ENCODE measurements at places on chromosomes 3 and 15.

DNA sequence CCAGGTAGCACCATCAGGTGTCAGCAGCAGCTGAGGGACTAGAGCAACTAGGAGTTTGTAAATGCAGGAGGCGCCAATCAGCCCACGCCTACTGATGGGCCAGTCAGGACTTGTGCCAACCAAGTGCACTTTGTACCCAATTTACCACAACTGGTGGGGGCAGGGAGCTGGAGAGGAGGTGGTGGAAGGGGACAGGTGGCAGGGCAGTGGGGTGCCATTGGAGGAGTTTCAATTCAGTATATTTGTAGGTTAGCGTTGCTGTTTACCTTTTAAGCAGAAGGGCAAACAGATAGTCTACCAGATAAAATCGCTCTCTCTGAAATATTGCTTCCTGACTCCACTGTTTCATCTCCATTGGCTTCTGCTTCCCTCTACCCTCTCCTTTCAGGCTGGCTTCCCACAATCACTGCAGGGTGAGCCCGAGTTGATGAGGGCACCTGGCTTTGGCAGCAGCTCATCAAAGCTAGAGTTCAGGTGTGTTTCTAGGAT is 75.7 kb downstream of the TRIM69 start:
- DNase-seq: no peak

DNA sequence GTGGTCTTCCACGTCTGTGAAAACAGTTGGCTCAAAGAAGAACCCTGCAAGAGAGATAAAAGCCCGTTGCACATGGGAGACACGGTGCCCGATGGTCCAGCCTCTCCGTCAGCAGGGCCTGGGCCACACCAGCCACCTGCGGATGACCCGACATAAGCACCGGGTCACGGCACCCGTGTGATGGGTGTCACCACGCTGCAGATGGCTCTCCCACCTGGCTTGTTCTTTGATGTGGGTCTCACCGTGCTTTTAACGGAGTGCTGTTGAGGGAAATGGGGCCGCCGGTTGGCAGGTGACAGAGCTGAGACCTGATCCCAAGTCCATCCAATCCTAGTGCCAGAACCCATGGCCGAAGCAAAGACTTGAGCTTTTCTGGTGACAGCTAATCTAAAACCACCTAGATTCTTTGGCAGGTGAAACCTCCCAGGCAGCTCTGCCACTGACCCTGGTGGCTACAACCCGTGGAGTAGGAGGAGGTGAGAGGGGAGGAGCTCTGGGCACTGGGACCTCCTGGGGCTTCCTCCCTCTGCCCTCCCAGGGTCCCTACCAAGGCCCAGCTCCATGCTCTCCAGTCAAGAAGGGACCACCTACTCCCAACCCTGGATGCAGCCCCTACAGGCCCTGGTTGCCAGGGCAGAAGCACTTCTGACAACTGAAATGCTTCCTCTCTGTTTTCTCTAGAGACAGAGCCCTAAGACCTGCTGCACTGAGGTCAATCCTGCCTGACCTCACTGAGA is 23.4 kb upstream of the SLC41A3 start:
- DNase-seq: no peak

GRCh38 chr3:151987893-151988292 is 114.5 kb downstream of the SUCNR1 start:
- no peak for DNase-seq

GRCh38 chr15:92083190-92083589 is 229.7 kb downstream of the SLCO3A1 start:
- DNase-seq: no peak

- DNase-seq: no peak
These were observed 62.0 kb downstream of the SUCNR1 start for GRCh38 chr3:151935446-151935845.

- no peak for DNase-seq
These were observed 101.8 kb downstream of the ST8SIA2 start for GRCh38 chr15:92495446-92495845.

- no peak for DNase-seq
These were observed 113.2 kb downstream of the DNAJB8 start for GRCh38 chr3:128353361-128353965.

- DNase-seq: no peak
These were observed 14.4 kb upstream of the CDC25A start for GRCh38 chr3:48202632-48203031.

DNA sequence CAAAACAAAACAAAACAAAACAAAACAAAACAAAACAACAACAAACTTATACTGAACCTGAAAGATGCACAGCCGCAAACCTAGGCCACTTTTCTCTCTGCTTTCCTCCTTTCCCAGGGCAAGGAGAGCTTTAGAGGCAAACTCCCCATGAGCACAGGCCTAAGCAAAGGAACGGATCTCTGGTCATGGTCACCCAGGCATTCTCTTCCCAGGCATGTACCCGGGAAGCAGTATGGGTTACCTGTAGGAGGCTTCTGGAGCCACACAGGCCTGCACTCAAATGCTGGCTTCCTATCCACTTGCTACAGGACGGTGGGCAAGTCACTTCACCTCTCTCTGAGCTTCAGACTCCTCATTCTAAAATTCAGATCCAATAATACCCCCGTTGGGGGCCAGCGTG is 171.8 kb downstream of the SMAD6 start:
- no peak for DNase-seq

Measured in astrocyte (in vitro differentiated cells and primary cell).